Fibroblast of mammary gland (primary cell): ENCODE measurements at places on chromosomes 16 and 17.

- no peak for DNase-seq
These were observed 97.2 kb downstream of the NOG start for GRCh38 chr17:56690441-56691291.

DNA sequence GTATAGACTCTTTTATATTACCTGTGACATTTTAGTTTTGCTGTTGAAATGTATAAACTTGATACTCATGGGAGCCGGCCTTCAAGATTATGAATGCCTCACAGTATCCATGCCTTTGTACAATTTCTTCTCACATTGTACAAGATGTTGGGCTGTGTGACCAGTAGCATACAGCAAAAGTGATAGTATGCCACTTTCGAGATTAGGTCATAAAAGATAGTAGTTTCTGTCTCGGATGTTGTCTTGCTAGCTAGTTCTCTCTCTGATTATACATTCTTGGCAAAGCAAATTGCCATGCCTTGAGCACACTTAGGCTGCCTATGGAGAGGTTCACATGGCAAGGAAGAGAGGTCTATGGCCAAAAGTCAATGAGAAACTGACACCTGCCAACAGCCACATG lies 1309.8 kb upstream of the CDH8 start:
- DNase-seq: no peak

- no peak for DNase-seq
These were observed 20.7 kb upstream of the CBX4 start for GRCh38 chr17:79859676-79860615.

DNA sequence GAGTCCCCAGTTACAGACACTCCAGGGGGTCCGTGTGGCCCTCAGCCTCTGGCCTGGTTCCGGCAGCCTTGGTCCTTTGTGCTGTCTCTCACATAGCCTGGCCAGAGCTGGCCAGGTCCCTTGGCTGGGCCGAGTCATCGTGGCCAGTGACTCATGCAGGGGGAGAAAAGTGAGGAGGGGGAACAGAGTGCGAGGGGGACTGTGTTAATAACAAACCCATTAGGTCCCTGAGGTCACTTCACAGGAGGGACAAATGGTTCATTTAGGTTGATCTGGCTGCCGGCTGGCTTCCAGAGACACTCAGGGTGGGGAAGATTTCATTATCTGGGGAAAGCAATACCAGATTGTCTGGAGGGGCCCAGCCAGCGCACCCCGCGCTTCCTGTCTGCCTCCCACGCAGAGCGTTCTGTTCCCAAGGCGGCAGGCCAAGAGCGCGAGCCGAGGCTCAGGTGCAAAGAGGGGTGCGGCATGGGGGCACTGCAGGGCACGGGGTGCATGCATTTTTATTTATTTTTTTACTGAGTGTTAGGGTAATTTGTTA lies 223.1 kb downstream of the SEC14L1 start:
- DNase-seq: peak; percentile 68

DNA sequence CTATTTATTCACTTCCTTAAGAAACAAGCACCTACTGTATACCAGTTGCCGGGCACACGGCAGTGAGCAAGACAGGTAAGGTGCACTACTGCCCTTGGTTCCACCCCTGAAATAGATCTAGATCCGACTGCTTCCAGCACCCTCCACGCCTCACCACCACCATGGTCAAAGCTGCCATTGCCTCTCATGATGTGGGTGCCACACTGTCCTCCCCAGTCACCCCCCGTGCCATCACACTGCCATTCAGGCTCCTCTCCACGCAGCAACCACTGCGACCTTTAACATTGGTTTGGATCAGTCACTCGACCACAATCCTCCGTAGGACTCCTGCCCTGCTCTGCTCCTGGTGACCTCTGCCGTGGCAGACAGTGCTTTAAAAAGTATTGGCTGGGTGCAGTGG lies 226.8 kb downstream of the CPPED1 start:
- no peak for DNase-seq

GRCh38 chr17:36034127-36034526 lies 16.4 kb upstream of the CCL23 start:
- no peak for DNase-seq

DNA sequence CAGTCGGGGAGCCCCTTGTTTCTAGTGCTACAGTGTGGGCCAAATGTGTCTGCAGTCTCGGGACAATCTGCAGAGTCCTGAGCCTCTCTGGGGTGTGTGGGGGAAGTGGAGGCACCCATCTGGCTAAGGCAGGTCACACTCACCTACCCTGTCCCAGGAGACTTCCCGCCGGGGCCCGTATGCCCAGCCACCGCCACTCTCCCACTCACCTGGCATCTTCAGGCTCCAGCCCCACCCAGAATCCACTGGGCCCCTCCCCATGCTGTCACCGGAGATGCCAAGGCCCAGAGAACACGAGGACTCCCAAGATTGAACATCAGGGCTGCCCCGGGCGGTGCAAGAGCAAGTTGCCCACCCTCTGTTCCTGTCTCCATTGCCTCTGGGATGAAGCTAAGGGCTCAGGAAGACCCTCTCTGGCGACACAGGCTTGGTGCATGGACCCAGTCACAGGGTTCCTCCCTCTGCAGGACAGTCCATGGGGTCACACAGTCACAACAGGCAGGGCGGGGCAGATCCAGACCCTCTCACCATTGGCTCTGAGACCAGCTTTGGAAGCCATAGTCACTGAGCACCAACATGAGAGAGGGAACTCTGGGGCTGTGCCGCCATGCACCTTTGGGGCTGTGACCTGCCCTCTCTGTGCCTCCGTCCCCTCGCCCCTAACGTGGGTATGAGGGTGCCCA lies 38.1 kb downstream of the SREBF1 start:
- DNase-seq: no peak

DNA sequence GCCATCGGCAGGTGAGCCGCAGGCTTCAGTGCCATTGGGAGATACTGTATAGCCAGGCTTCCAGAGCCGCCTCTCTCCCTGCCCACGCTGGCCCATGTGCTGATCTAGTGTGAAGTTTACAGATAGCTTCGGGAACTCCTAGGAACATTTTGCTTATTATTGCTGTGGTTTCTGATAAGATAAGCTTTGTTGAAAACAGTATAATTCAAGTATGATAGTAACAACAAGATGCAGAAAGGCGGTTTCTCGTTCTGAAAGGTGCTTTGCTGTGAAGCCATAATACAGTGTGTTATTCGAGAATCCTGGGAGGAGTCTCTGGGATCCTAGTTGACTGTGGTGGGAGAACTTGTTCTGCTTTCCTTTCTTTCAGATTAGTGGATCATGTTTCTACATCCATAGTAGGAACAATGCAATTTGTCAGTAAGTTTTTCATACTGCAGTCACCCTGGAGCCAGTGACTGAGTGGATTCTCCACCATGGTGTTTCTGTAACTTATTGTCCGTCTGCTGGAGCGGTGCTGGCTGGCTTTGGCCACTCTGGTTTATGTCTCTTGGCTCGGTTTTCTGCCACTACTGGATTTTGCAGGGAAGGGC lies 31.5 kb downstream of the RAB11FIP3 start:
- DNase-seq: peak; percentile 37

DNA sequence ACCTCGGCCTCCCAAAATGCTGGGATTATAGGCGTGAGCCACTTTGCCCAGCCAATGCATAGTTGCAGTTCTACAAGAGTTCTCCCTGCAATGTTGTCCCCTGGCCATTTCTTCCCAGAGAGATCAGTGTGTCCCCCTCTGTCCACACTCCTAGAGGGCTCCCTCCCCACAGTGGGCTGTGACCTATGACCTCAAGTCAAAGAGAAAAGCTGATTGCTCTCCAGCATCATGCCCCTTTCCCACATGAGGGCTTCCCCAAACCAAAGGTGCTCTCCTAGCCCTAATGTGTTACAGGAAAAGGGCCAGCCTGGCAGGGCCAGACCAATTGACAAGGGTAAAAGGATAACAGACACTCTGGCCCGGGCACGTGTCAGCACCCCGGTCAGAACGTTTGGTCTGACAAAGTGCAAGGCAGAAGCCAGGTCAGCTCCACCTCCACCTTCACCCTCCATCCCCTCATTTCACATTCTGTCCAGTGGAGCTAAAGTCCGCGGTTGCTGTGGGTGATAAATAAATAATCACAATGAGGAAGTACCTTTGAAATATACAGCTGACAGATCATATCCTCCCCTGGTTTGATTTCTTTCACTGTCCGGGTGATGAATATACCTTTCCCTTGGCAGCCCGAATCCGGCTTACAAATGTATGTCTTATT lies 17.8 kb downstream of the TTLL6 start:
- no peak for DNase-seq

DNA sequence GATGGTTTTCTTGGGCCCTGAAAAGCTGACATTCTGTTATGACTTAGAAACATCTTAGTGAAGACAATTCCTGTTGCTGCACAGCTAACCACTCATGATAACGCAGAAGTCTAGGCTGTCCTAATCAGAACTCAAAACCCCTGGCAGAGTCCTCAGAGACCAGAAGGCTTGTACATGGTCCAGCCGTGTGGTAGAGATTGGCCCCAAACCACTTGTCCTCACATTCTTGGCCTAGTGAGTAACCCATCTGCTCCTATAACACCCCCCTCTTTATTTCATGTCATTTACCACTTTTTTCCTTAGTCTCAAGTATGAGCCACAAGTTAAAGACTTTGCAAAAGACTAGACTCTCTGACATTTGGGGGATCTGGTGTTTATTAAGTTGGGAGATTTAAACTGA lies 116.5 kb upstream of the ADAMTS18 start:
- DNase-seq: peak; percentile 35

DNA sequence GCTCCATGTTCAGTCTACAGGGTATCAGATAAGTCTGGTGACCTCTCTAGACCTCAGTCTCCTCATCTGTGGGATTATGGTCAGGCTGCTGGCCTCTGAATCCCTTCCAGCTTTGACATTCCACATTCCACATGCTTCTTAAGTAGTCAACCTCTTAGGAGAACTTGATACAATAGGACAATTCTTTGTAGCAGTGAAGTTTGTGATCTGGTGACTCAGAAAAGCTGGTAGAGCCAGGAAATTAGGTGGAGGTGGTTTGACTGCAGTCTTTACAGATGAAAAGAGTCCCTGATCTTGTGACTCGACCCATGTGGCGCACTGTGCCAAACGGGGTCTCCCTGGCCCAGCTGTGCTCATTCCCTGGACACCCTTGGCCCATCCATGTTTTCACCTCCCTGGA lies 147.8 kb downstream of the NTN1 start:
- no peak for DNase-seq

GRCh38 chr17:50621574-50622031 lies 13.1 kb upstream of the ABCC3 start:
- DNase-seq: peak; percentile 42

GRCh38 chr16:8005096-8005860 lies 585.0 kb downstream of the TMEM114 start:
- DNase-seq: no peak

DNA sequence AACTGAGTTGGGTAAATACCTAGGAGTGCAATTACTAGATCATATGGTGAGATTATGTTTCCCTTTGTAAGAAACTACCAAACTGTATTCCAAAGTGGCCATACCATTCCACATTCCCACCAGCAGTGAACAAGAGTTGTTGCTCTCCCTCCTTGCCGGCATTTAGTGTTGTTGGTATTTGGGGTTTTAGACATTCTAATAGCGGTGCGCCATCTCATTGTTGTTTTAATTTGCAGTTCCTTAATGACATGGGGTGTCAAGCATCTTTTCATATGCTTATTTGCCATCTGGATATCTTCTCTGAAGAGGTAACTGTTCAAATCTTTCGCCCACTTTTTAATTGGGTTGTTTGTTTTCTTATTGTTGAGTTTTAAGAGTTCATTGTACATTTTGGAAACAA lies 164.2 kb upstream of the LHX1 start:
- no peak for DNase-seq

- no peak for DNase-seq
These were observed 563.7 kb upstream of the HSBP1 start for GRCh38 chr16:83244057-83244456.

DNA sequence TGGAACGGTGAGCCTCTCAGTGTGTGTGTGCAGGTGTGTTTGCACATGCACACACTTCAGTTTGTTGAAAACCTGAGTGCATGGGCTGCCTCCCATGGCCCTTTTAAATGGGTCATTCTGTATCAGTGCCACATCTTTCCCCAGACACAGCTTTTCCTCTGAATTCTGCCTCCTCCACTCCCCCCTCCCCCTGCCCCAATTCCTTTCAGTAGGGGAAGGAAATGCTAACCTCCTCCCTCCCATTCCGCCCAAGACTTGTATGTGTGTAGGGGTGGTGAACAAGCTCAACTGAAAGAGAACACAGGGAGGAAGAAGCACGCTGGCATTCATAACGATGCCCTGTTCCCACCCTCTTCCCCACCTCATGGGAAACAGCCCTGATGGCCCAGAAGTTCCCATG lies 34.3 kb downstream of the C17orf75 start:
- DNase-seq: no peak

DNA sequence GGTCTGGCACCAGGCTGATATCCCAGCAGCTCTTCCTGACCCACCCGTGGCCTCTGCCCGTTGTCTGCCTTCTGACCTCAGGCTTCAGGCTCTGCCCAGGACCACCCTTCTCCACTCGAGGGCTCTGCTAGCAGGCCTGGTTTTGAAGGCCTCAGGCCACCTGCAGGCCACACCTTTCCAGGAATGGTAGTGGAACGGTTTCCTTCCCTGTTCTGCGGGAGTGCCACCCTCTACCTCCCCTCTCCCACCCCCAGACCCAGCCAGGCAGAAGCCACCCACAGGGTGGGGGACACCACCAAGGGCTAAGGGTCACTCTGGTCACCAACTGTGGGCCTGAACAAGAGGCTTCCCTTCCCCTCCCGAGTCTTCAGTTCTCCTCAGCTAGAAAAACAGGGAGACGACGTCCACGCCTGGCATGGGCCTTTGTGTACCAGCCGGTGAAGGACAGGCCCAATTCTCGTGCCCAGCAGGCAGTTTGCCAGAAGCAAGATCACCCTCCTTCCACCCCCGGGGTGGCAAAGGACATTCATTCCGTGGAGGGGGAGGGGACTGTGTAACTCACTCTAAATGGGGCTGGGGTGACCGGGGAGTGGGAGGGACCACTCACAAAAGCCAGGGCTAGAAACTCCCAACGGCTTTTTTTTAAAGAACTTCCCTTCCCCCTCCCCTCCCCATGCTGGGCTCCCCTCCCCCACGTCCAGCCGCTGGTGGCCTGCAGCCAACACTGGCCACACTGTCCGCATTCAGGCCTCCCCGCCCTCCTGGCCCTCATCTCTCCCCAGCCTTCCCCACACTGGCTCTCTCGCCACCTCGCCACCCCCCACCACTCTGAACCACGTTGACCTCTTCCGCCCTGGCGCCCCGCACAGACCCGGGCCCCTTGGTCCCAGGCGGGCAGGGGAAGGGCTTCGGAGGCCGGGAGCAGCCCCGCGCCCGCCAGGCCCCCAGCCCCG lies 7.7 kb downstream of the CBX4 start:
- no peak for DNase-seq

DNA sequence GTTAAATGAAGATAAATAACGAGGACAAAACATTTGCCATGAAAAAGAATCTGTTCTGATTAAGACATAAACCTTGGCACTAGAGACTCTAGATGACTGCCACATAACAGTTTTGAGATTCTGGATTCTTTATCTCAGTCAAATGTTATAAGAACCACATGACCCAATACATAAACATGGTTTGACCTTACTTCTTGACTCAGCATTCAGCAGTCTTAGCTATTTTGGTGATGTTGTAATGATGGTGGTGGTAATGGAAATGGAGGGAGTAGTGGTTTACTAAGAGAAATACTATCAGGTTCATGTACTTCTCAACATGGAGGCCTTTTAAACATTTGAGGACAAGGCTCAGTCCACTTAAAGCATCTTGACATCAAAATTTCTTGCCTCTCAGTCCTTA lies 925.4 kb downstream of the CDH11 start:
- DNase-seq: peak; percentile 40
